ENCODE measurements at places on chromosomes 4 and X. TPM values are rescaled to one million over a fixed set of nuclear protein-coding genes. Genes with fewer than 3 reads are reported as not detected.

- no peak for DNase-seq
Measured at GRCh38 chr4:26788341-26788733, 72.3 kb upstream of the STIM2 start.

Gene EDNRA
- 0.11 TPM for total RNA-seq

GRCh38 chr4:24210332-24210902, 320.6 kb upstream of the PPARGC1A start:
- DNase-seq: peak; percentile 60

GRCh38 chr4:73662709-73663546, 42.7 kb upstream of the RASSF6 start:
- peak; percentile 36 for DNase-seq

- DNase-seq: no peak
Measured at GRCh38 chrX:74525116-74525515, 89.3 kb downstream of the RLIM start.

DNA sequence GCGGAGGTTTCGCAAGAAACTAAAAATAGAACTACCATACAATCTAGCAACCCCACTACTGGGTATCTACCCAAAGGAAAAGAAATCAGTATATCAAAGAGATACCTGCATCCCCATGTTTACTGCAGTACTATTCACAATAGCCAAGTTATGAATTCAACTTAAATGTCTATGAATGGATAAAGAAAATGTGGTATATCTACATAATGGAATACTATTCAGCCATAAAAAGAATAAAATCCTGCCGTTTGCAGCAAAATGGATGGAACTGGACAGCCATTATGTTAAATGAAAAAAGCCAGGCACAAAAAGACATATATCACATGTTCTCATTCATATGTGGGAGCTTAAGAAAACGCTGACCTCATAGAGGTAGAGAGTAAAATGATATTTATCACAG, 65.3 kb downstream of the LCORL start:
- DNase-seq: no peak

Gene CHRDL1
- 1.5 TPM for total RNA-seq

Gene PAGE5
- 326 TPM for total RNA-seq

- DNase-seq: peak; percentile 64
Measured at GRCh38 chrX:70433848-70434351, 10.7 kb upstream of the DLG3 start.

DNA sequence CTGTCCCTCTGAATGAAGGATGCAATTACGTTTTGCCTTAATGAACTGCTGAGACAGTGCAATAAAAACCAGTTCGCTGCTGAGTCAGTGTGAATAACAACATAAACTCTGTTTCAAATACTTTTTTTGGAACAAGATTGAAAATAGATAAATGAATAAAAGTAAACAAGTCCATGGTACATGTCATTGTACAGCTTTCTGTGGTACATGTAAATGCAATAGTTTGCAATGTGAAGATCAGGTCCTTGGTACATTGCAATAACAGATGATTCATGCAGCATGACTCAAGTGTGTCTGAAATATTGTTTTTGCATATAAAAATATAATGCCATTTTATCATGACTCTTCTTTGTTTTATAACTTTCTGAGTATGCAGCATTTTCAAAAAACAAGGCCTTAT, 193.4 kb upstream of the PACRGL start:
- peak; percentile 13 for DNase-seq

Gene CXCL11
- total RNA-seq: 9.8 TPM

DNA sequence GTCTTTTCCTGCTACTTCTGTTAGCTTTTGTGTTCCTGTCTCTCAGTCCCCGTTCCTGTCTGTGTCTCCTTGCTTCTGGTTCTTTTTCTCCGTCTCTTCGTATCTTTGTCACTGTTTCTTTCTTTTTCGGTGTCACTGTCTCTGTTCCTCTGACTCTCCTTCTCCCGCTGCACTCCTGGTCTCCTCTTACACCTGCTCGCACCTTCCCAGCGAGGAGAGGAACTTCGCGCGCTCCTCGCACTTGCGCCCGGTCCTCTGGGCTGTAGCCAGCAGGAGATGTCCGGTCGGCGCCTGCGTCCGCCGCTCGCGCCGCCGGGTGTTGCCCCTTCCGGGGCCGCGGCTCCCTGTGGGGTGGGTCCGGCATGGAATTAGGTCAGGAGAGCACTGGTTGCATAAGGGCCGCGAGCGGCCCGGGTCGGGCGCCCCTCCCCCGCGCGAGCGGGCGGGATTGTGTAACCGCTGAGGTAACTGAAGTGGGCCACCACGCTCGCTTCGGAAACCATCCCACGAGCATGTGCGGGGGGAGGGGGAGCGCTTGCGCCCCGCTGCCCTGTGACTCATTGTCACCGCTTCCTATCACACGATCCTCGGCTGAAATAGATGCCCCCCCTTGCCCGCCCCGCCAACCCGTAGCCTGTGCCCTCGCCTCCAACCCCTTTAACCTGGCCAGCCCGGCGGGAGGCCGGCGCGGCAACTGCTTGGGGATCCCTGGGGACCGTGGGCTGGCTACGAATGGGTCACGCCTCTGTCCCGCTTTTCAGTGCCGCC, 1.6 kb downstream of the LONRF3 start:
- peak; percentile 56 for DNase-seq

- no peak for DNase-seq
Measured at GRCh38 chr4:56050625-56051024, 101.9 kb downstream of the CEP135 start.

GRCh38 chrX:96183391-96183790, 501.3 kb upstream of the DIAPH2 start:
- DNase-seq: no peak

GRCh38 chr4:173505924-173506518, 24.0 kb downstream of the HAND2 start:
- DNase-seq: peak; percentile 28

DNA sequence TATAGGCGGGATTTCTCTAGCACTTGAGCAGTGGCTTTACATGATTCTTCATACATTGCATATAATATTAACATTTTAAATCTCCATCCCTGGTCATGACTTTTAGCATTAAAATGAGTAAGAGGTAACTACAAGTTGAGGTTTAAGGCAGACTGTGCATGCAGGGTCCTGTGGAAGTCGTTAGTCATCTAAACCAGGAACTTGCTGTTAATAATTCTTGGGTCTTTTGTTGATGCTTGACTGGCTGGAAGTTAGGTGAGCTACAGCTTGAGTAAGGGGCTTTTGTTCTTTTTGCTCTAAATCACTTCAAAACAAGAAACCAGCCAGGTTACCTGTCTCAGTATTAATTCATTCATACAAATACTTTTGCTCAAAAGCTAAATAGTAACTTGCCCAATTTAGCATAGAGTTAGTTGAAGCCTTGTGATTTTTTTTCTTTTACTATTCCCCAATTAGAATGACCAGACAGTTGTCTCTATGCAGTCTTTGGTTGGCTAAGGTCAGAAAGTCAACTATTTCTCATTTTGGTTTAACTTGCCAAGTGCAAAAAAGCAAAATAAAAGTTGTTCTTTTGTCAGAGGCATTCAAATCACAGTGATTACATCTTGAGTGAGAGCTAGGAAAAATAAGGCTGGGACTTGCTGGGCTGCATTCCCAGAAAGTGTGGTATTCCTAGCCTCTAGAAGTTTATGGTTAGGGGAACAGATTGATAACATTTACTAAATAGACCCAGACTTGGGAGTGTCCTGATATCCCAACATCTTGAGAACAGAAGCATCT, 516.9 kb downstream of the PDHA2 start:
- DNase-seq: no peak

DNA sequence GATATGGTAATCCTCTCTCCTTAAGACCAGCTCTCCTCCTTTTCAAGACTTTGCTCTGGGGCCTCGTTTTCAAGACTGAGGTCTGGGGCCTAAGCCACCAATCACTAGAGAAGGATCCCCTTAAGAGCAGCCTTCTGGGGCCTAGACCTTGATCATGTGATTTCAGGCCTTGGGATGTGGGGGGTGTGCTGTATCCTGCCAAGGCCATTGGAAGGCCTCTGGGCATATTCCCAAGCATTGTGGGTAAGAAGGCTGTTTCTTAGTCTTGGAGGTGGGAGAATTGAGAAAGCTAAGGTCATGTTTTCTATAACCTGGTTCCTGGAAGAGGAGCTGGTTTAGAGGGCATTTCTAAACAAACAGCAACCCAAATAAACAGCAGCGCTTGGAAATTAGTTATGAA, 12.1 kb downstream of the TMEM164 start:
- no peak for DNase-seq

Gene LAMTOR3
- 18.9 TPM for total RNA-seq

Gene HSFX4
- not detected for total RNA-seq

GRCh38 chr4:139042981-139043460, 27.4 kb downstream of the NOCT start:
- DNase-seq: no peak

Gene PITX2
- total RNA-seq: 1.3 TPM

DNA sequence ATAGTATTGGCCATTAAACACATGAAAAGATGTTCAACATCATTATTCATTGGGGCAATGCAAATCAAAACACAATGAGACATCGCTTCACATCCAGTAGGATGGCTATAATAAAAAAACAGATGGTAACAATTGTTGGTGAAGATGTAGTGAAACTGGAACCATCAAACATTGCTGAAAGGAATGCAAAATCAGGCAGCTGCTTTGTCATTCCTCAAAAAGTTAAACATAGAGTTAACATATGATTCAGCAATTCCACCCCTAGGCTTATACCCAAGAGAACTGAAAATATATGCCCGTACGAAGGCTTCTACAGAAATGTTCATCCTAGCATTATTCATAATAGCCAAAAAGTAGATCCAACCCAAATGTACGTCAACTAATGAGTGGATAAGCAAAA, 144.0 kb upstream of the NAP1L5 start:
- no peak for DNase-seq

DNA sequence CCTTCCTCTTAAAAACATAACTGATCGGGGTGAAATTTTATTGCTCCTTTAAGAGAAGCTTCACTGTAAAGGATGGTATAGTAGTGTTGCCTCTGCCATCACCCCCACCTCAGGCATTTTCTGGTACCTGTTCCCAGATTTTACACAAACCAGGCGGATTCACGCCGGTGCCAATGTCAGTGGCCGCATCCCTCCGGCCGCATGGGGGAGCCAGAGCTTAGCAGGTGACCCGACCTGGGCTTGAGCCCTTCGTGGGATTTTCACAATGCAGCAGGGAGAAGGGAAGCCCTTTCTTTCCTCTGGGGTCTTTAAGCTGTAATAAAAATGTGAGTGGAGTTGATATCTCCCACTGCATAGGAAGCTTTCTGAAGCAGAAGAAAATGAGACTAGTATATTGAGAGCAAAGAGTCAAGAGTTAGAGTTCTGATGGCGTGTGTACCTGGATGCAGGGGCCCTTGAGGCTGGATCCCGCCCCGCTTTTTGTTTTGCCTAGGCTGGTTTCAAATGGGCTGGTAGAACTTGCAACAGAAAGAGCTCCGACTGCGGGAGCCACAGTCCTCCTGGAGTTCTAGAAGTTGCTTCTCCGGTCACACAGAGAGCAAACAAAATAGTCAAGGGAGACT, 59.4 kb downstream of the POLR2B start:
- DNase-seq: peak; percentile 58

DNA sequence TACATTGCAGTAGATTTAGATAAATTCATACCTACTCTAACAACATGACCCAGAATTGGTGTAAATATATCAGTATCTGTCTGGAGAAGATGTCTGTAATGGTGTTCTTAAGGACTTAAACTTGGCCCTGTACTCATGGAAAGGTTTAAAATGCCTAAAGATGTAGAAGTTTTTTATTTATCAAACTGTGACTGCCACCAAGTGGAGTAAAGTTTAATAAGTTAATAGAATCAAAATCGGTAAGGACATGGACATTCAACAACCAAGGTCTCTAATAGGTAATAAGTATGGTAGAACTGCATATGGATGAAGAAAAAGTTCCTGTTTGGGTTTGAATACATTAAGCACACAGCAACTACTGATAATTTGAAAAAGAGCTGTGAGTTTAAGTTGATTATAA, 474.0 kb upstream of the NDST3 start:
- peak; percentile 3 for DNase-seq

Data from Daoy (cell line).